ENCODE measurements at places on chromosomes 4 and X.

DNA sequence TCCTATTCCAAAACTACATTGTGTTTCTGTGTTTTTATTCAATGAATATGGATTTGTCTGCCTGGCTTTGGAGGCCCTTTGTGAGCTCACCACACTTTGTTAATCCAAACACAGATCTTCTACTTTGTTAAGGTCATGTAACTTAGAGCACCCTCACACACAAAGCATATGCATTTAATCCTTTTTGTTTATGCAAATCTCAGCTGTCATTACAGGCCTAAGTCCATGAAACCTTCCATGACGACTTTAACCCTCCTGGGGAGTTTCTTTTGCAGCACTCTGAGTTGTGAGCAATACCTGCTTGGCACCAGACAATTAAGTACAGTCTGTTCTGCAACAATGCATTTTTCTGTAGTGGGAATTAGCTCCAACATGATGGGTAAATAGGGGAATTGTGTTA lies 14.9 kb downstream of the CCSER1 start:
- no peak for DNase-seq

GRCh38 chrX:29071525-29072320 lies 484.5 kb downstream of the IL1RAPL1 start:
- no peak for DNase-seq

GRCh38 chr4:106541253-106541652 lies 172.7 kb upstream of the GIMD1 start:
- DNase-seq, result no peak

DNA sequence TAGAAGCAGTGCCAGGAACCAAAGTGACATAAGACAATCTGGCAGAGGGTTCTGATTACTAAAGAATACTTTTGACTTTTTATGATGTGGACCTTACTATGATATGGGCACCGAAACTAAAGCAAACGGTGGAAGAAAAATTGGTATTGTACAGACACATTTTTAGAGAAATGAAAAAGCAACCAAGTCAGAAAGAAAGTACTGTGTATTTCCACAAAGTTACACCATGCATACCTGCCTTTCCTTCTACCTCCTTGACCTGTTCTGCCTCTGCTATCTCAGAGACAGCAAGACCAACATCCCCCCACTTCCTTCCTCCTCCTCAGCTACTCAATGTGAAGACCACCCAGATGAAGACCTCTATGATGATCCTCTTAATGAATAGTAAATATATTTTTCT lies 88.3 kb downstream of the HUWE1 start:
- DNase-seq, result no peak

GRCh38 chr4:168408620-168409019 lies 71.7 kb downstream of the DDX60L start:
- DNase-seq, result no peak

DNA sequence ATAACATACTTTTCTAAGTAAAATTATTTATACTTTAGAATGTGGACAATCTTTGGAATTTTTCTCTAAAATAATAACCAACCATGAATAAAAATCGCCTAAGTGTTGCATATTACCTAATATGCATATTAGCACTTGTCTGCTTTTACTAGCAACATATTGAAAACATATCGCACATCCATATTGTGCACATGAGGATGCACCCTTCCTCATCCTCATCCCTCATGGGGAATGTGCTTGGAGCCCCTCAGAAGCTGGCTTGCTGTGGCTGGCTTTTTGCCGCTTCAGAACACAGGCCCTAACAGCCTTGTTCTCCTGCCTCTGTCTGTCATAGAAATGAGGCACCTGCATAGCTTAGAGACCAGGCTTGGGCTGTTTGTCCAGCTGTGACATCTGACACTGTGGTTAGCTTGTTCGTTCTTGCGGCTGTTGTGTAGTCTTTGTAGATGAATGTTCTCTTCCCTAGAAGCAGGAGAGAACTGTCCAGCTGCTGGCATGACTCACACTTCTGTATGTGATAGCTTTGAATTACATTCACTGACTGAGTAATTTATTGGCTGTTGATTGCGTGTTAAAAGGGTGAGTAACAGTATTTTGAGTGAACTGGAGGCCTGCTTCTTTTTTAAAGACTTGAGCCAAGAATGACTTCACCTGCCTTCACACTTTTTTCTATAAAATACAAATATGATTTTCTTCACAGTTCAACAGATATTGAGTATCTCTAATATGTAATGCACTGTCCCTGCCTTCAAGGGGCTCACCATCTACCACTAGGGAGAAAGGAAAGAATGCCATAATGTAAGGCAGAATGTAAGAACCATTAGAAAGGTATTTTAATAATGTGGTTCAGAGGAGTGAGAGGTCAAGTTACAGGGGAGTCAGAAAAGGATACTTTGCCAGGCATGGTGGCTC lies 81.9 kb downstream of the HMGB2 start:
- peak; percentile 90 for DNase-seq

DNA sequence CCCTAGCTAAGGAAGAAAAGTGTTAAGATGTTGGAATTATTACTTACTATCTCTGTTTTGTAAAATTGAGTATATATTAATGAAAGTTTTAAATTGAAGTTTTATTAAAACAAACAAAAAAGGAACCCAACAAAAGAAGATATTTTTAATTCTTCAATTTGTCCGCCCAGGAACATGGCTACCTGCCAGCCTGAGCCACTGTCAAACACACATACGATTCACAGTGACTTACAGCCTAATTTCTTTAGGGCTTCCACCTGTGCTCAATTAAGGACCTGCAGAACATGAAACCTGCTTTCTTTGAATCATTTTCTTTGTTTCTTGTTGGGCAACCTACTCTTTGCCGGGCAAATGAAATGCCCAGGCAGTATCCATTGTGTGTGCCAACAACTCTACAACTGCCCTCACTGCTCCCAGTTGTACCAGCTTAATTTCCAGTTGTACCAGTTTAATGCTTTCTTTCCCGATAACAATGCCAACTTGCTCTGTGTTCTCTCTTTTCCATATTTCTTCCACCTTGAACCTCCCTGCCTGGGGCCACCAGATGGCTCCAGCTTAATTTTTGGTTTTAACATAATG lies 181.7 kb downstream of the GBA3 start:
- DNase-seq, result no peak

DNA sequence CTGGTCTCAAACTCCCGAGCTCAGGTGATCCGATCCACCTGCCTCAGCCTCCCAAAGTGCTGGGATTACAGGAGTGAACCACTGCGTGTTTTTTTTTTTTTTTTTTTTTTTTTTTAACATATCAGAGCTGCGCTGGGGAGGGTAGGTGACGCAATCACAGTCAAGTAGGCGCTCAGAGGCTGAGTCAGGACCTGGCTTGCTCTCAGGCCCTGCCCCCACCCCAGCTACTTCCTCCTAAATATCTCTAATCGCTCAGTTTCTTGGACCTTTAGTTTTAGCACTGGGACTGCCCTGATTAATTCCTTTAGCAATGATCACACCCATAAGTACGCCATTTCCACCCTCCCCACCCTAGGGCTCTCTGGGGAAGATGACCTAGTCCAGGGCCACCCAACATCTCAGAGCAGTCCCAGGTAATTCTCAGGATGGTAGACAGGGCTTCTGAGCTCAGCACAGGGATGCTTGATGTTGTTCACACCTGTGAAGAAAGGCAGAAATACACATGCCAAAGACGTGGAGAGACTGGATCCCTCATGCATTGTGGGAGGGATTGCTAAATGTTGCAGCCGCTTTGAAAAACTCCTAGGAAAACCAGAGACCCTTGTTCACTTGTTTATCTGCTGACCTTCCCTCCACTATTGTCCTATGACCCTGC lies 50.2 kb downstream of the DDX3X start:
- DNase-seq, result peak; percentile 56

GRCh38 chr4:167031534-167032156 lies 202.6 kb downstream of the SPOCK3 start:
- DNase-seq, result no peak

DNA sequence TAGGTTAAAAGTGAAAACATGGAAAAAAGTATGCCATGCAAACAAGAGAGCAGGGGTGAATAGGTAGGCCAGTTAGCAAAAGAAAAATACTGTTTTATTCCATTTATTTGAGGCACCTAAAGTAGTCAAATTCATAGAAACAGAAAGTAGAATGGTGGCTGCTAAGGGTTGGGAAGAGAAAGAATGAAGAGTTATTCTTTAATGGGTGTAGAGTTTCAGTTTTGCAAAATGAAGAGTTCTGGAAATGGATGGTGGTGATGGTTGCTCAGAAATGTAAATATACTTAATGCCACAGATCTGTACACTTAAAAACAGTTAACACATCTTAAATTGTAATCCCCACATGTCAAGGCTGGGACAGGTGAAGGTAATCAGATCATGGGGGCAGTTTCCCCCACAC lies 29.7 kb downstream of the PARM1 start:
- no peak for DNase-seq

DNA sequence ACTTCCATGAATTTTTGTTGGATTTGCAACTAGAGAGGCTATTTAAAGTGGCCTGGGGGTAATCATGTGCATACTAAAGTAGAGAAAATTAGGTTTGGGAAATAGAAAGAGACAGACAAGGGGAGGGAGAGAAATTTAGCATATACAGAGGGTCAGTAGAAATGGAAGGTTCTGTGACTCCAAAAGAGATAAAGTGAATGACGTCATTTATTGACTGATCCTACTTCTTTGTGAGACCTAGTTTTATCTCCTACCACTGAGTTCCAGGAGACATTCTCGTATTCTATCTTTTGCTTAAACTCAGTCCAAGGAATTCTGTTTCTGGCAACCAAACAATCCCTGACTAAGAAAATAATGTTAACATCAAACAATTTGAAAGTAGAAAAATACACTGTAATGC lies 42.4 kb upstream of the FREM3 start:
- DNase-seq, result no peak

DNA sequence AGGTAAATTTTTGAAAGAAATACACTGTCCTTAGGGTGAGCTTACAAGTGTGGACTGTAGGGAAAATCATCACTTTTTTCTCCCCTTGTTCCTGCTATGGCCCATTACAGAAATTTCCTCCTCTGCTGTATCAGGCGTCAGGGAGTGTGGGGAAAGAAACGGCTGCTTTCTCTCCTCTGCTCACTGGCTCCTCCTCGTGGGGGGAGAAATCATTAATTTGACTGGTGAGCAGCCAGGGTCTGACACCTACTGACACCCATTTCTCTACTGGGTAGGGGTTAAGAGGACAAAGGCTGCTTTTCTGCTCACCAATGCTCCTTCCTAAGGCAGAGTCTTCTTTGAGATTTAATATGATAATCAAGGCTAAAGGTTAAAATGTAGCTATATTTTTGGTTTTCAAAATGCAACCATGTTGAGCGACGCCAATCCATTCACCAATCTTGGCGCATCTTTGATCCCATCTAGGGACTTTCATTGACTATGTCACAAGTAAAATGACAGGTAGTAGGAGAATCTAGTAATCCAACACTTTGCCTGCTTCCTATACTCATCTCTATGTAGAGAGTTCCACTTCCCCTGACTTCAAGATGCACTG lies 25.1 kb downstream of the SETD7 start:
- DNase-seq, result peak; percentile 47

DNA sequence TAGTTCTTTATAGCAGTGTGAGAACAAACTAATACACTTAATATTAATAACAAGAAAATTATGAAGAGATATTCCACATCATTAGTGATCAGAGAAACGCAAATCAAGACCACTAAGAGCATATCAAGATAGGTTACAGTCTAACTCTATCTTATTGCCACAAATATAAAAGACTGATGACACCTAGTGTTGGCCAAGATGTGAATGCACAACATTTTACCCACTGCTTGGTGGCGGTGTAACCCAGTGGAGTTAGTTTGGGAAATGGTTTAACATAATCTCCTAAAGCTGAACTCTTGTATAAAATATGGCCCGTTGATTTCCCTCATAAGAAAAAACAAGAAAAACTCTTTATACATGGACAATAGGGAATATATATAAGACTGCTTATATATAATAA lies 92.4 kb downstream of the SLITRK2 start:
- no peak for DNase-seq

DNA sequence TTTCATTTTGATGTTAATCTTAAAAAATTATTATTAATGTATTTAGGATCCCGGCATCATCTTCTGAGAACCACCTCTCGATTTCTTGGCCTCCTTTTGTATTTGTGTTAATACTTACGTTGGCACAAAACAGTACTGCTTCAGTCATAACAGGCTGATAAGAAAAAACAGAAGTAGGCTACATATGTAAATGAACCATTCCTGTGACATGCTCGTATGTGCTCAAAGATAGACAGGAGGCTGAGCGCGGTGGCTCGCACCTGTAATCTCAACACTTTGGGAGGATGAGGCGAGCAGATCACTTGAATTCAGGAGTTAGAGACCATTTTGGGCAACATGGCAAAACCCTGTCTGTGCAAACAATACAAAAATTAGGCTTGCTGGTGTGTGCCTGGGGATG lies 109.4 kb upstream of the H2AZ1 start:
- DNase-seq, result no peak

- no peak for DNase-seq
Measured at GRCh38 chr4:186633844-186634243, 78.5 kb upstream of the MTNR1A start.

DNA sequence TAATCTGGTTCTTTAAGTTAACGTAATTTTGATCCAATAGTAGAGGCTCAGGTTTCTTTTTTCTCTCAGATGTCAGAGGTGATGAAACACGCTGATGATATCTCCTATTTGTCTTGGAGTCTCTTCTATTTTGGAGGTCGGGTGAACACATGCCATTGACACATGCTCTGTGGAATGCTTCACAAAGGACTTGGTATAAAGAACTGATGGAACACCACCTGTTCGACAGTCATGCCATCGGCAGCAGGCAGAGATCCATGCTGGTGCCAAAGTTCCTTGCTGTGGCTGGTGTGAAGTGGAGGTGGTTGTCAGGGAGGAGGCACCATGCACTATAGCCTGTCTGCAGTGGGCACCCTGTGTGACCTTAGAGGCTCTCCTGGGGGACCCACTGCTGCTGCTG lies 94.9 kb downstream of the ATP8A1 start:
- DNase-seq, result no peak

GRCh38 chr4:76016393-76016792 lies 6.9 kb downstream of the CXCL10 start:
- no peak for DNase-seq

GRCh38 chrX:132491191-132491590 lies 2.4 kb upstream of the MBNL3 start:
- no peak for DNase-seq

DNA sequence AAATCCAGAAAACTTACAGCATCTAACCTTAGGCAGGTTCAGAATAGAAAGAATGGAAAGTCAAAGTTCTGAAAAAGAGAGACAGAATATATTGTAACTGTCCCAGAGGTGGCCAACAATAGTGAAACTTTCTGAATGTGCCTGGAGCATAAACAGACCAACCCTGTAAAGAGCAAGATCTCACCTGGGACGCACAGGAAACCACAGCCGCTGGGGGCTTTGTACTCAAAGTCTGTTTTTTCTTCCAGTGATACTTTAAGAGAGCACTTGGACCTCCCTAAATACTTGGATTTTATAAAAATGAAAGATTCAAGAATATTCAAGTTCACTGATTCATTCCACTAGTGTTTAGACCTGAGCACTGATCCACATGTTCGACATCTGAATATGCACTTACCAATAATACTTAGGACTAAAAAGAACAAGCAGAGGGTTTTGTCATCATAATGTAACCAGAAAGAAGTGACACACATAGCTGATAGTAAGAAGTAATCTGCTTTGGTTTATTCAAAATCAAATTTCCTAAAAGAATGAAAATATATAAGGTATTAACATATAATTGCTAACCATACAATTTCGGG lies 35.3 kb downstream of the ARAP2 start:
- DNase-seq, result no peak

GRCh38 chr4:26542991-26543390 lies 40.9 kb upstream of the TBC1D19 start:
- no peak for DNase-seq

- DNase-seq, result peak; percentile 52
Measured at GRCh38 chr4:183342541-183343533, 20.6 kb upstream of the CLDN24 start.

Data from hematopoietic multipotent progenitor cell (in vitro differentiated cells).